ENCODE measurements at places on chromosomes 4 and X.
A peak's percentile ranks its signal among the peaks of the same experiment; 100 is the strongest.

DNA sequence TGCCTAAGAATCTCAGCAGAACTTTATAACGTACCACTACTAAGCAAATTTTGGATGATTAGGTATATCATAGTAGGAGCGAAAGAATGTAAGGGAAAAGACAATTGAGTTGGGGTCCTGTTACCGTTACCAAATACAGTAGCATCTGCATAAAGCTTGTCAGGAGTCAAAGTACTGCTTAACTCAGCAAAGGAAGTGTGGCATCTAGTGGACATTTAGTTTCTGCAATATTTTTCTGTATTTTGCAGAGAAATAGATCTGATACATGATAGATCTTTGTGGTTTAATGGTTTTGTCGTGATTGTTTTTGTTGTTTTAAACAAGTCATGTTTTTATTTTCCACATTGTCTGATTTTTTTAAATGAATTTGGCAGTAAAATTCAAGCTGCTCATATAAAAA, 81.0 kb upstream of the SMARCAD1 start:
- H3K4me1 ChIP-seq: no peaks in the 10 kb centered on the region
- no peaks in the 10 kb centered on the region for H3K36me3 ChIP-seq
- no peak overlapping the region for H3K27ac ChIP-seq
- H3K4me3 ChIP-seq: no peak overlapping the region
- ATAC-seq: no peak

DNA sequence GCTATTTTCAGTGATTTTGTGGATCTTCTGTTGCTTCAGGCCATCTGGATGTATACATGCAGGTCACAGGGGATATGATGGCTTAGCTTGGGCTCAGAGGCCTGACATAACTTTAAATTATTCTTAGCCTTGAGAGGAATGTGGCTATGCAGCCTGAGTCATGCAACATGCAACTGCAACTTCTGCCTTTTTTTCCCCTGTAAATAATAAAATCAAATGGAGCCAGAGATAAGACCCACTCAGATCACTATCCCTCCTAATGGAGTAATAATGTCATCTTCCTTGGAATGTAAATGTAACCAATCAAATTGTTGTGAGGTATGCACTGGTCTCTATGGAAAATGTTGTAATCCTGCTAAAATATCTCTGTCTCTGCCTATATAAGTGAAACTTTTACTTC, 54.9 kb downstream of the MAGEB17 start:
- H3K4me1 ChIP-seq: no peaks in the 10 kb centered on the region
- no peaks in the 10 kb centered on the region for H3K27me3 ChIP-seq
- H3K4me3 ChIP-seq: no peak overlapping the region
- H3K27ac ChIP-seq: no peak overlapping the region
- no peak for ATAC-seq

DNA sequence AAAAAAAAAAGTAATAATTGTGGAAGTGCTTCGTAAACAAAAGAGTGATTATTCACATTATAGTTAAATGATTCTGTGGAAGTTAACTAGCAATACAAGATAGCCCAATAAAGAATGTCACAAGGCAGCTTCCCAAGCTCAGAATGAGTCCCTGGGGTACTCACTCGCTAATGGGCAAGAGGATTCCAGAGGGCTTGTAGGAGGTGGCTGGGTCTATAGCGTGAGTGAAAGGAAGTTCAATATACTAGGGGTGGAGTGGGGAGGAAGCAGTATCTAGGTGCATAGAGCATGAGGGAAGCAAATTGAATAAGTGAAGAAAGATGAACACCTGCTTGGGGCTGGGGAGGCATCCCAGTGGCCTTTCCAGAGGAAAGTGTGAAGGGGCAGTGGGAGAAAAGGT, 42.5 kb downstream of the RTL5 start:
- H3K36me3 ChIP-seq: no peaks in the 10 kb centered on the region
- H3K27me3 ChIP-seq: peaks cover 8% of the 10 kb centered on the region
- ATAC-seq: no peak
- no peak overlapping the region for H3K4me3 ChIP-seq
- no peak overlapping the region for H3K27ac ChIP-seq

DNA sequence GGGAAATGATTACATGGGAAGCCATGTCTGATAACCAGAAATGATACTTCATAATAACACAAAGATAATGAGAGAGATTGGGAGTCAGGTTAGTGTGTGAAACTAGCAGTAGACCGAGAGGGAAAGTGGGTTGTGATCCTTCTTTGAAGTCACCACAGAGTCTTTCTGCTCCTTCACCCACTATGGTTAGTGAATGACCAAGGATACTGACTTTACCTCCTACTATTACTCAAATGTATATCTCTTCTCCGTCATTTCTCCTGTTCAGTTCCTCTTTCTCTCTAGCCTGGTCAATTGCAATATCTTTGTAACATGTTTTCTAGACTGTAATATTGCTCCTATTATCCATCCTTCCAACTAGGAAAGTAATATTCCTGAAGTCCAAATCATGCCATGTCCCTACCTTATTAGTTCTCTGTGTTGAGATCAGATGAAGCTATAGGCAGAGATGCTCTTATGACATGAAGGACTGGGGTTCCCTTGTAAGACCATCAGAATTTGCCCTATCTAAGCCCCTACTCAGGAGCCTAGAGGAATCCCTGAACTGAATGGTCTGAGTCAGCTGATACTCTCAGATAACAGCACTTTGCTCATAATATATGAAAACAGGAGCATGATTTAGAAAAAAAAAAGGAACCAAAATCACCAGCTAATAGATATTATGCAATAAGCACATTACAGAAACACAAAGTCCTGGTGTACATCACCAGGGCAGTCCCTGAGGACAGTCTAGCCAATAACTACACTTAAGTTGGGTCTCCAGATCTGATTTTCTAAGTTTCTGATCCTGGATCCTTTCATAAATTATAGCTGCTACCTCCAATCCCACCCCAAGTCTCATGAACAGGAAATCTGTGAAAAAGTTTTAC, 81.2 kb downstream of the SHROOM3 start:
- ATAC-seq: peak; percentile 82
- H3K27ac ChIP-seq: no peak overlapping the region
- peaks cover 9% of the 10 kb centered on the region for H3K27me3 ChIP-seq
- H3K36me3 ChIP-seq: no peaks in the 10 kb centered on the region
- H3K4me3 ChIP-seq: no peak overlapping the region
- H3K4me1 ChIP-seq: peaks cover 13% of the 10 kb centered on the region

GRCh38 chr4:34371676-34372075, 1872.6 kb downstream of the ARAP2 start:
- H3K4me3 ChIP-seq: no peak overlapping the region
- H3K4me1 ChIP-seq: no peaks in the 10 kb centered on the region
- no peaks in the 10 kb centered on the region for H3K27me3 ChIP-seq

- peaks cover 11% of the 10 kb centered on the region for H3K27me3 ChIP-seq
- no peaks in the 10 kb centered on the region for H3K36me3 ChIP-seq
- no peak overlapping the region for H3K4me3 ChIP-seq
- ATAC-seq: no peak
Observed at GRCh38 chr4:16110661-16111290, 27.0 kb upstream of the PROM1 start.

- no peak overlapping the region for H3K4me3 ChIP-seq
- no peak for ATAC-seq
- H3K36me3 ChIP-seq: no peaks in the 10 kb centered on the region
Observed at GRCh38 chrX:9278475-9279233, 186.2 kb upstream of the TBL1X start.

All from stimulated activated memory B cell treated with anti-CD40 and anti-IgM and Interleukin-4, amounts not matched to agents 10 μg/mL and 1 μg/mL and 100 μg/mL, for 72 hours (primary cell).